ENCODE measurements at places on chromosomes 16 and 17.

GRCh38 chr16:78890373-78890895, 710.1 kb downstream of the MAF start:
- no peak for DNase-seq

DNA sequence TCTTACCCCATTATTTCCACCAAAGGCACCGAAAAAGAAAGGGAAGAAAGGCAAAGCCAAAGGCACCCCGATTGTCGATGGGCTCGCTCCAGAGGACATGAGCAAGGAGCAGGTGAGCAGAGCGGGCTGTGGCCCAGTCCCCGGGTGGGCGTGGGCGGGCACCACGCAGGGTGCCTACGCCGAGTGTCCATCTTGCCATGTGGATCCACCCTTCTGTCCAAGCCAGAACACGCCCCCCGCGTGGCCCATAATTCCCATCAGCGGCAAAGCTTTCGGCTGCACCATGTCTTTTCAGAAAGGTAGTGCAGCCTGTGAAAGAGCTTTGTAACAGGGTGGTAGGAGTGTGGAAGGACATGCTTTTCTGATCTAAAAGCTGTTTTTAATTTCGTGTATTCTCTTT, 8.4 kb upstream of the DBNDD1 start:
- no peak for DNase-seq

GRCh38 chr16:70383421-70383960, 36.8 kb downstream of the DDX19A start:
- no peak for DNase-seq

GRCh38 chr17:37466471-37466870, 23.2 kb upstream of the DUSP14 start:
- DNase-seq, result no peak

DNA sequence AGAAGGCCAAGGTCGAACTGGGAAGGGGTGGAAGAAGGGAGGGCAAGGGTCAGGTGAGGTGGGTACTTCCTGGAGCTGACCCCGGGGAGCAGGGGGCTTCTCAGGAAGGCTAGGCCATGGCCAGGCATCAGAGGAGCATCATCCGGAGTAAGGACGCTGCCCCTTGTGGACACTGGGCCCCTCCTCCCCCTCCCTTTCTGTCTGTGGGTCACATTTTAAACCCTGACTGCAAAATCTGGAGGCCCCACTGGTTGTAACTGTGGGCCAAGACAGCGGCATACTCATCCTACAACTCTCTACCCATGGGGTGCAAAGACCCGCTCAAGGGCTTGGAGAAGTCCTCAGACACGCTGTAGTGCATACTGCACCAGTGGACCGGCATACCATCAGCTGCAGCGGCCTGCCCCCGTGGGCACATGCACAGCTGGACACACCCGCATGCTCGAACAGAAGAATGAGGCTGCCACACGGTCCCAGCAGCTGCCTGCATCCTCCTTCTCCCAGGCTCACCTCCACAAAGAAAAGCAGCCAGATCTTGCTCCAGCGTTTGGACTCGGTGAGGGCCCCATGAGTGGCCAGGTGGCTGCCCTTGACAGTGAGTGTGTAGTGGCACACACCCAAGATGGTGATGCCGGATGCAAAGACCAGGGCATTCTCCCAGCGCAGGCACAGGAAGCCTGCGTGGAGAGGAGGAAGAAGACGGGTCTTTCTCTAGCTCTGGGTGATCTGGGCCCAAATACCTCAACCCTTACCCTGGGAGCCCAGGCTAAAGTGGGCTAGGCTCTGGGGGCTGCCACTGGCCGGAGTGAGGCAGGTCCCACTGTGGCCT, 1.2 kb downstream of the FADS6 start:
- no peak for DNase-seq

- DNase-seq, result no peak
Measured at GRCh38 chr17:72702998-72703397, 389.5 kb downstream of the SLC39A11 start.

DNA sequence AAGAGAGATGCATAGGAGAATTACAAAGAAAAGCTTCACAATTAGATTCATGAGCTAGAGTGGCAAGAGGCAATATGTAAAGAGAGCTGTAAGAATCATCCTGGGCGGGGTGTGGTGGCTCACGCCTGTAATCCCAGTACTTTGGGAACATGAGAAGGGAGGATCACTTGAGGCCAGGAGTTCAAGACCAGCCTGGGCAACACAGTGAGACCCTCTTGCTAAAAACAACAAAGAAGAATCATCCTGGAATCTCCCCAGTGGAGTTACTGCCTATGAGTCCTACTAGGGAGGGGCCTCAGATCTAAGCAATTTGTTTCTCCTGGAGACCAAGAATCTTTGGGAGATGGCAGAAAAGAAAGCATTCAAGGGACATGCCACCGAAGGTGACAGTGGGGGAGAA, 119.1 kb downstream of the HIC1 start:
- no peak for DNase-seq

DNA sequence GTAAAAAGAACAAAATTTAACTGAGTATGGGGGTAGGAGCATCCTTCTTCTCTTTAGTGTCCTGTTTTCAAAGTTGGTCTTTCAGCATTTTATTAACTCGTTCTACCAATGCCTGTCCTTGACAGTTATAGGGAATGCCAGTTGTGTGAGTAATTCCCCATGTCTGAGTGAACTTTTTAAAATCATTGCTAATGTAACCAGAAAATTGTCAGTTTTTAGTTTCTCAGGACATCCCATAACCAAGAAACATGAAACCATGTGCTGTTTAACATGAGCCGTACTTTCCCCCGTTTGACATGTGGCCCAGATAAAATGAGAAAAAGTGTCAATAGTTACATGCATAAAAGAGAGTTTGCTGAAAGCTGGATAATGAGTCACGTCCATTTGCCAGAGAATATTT, 71.4 kb upstream of the ARL4D start:
- no peak for DNase-seq

- DNase-seq, result no peak
Measured at GRCh38 chr17:18025241-18025944, 13.6 kb downstream of the ATPAF2 start.

- DNase-seq, result no peak
Measured at GRCh38 chr16:13793841-13794409, 126.0 kb upstream of the ERCC4 start.

DNA sequence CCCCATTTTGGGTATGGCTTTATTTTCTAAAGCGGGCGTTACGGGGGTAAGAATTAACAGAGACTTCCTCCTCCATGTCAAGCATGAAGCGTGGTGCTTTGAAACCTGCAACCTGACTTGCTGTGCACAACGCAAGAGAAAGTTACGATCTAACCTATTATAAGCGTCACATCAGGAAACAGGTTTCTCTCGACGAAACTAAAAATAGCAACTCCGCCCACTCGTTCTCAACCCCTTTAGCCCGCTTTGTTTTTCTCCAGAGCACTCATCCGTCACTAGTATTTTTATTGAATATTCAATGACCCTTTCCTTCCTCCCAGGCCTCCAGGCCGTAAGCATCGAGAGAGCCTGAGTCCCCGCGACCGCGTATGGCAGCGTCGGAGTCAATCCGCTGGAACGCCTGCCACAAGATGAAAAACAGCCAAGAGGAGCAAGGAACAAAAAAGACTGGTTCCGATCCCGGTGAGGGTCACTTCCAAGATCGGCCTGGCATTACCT, 555 bp downstream of the NUP88 start:
- DNase-seq, result no peak

GRCh38 chr17:43864161-43864984, 17.4 kb downstream of the CD300LG start:
- DNase-seq, result no peak

DNA sequence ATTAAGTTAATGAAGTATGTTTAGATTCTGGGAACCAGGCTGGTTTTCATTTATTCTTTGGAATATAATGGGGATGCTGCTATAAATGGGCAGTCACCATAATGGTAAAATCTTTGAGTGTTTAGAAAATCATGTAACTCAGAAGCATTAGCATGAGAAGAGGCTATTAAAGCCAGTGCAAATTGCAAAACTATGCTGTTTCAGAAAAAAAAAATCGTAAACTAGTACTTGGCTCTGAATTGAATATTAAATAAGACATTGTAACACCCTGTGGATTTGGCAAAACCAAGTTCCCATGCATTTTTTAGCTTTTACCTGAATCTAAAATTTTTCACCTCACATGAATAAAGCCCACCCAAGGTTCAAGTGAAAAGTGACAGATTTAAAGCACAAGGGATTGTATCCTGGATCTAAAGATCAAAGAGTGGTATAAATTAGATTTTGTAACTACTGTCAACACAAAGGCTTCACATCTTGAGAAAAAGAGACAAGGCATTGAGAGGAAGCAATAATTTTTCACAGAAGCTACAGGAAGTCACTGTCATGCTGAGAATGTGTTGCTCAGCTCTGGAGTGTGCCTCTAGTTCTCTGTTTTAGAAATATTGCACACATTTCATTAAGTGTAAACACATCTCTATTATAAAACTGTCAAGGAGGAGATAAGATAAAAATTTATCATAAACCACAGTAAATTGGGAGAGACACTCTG, 142.2 kb downstream of the ABCA8 start:
- DNase-seq, result no peak

- DNase-seq, result peak; percentile 56
Measured at GRCh38 chr17:27577121-27577761, 53.7 kb upstream of the LGALS9 start.

DNA sequence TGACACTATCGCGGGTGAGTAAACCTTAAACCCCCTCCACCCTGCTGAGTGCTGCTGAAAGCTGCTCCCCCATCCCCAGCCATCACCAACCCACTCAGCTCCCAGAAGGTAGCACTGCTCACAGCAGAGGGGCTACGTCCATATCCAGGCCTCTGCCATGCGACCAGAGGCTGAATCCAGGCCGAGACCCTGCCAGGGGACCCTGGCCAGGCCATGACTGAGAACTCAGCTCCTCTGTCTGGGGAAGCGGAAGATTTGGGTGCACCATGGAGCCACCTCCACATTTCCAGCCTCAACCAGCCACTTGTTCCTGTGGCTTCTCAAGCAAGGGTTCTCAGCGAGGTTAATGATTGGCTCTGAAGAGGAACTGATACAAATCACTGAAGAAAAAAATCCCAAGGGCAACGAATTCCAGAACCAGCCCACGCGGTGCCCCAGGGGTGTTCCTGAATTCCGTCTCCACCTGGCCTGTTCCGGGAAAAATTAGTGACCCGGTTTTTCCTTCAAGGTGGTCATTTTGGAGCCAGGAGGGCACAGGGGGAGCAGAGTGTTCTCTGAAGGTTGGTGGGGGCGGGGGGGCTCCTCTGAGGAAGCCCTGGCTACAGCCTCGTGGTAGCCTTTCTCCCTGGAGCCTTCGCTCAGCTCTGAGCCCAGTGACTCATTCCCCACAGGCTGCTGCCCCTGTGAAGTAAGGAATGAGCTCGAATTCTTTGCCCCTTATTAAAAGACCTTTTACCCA, 9.3 kb upstream of the SLC16A5 start:
- peak; percentile 90 for DNase-seq

DNA sequence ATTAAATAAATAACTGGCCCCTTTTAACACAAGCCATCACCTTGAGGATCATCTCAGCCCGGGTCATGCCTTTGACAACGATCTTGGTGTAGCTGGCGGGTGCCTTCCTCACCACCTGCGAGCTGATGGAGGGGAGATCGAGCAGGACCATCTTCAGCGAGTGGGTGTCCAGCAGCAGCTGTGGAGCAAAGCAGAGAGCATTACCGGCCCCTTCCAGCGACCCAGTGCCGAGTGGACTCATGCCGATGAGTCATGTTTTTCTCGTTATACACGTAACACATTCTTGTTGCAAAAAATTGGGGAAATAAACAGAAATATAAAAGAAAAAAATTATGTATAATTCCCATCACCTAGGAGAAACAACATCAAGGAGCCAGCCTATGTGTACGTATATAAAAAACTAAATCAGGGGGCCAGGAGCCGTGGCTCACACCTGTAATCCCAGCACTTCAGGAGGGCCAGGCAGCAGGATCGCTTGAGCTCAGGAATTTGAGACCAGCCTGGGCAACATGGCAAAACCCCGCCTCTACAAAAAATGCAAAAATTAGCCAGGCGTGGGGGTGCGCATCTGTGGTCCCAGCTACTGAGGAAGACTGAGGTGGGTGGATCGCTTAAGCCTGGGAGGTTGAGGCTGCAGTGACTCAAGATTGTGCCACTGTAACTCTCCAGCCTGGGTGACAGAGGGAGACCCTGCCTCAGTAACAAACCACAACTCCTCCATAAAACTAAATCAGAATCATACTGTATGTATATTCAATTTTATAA, 169.1 kb upstream of the RPH3AL start:
- no peak for DNase-seq

DNA sequence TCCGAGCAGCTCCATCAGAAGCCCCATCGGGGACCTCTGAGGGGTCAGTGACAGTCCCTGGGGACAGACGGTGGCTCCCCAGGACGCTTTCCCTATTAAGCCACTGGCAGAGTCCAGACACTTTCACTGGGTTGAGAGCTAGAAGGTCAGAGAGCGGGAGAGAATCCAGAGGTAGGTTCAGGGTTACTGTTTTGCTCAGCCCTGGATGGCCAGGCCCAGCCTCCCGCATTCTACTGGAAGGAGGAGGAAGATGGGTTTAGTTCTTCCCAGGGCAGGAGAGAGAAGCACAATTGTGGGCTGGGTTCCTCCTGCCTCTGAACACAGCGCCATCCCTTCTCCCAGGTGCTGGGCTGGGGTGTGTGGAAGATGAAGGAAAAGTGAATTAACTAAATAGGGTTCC, 452.8 kb downstream of the SLC39A11 start:
- no peak for DNase-seq

DNA sequence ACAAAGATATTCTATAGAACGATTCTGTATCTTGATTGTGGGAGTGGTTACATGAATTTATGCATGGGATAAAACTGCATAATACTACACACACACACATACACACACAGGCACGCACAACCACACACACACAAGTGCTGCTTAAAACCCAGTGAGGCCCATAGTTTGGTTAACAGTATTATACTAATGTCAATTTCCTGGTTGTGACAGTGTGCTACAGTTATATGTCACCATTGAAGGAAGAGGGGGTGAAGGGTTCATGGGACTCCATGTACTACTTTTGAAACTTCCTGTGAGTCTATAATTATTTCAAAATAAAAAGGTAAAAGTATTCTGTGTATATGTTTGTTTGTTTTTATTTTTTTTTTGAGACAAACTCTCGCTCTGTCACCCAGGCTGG, 8.1 kb downstream of the ZC3H7A start:
- no peak for DNase-seq

DNA sequence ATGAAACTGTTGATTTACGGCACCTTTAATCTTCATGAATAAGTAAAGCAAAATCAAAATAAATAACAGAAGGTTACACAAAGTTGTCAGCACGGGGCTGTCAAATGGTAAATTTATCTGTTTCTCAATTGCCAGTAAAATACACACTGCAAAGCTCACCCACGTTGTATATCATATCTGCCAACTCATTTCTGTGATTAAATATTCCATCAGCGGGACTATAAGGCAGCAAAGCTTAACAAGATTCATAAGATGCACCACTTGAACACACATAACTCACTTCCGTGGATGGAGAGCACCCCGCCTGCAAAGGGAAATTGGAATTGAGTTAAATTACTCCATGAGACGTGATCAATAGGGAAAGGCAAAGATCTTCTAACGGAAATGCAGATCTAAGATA, 280.0 kb downstream of the RBFOX1 start:
- DNase-seq, result no peak

- peak; percentile 21 for DNase-seq
Measured at GRCh38 chr16:65178151-65178550, 56.3 kb upstream of the CDH11 start.

All from AG08396 (cell line).